Renal cortical epithelial cell (primary cell): ENCODE measurements at places on chromosomes 7 and 10.

DNA sequence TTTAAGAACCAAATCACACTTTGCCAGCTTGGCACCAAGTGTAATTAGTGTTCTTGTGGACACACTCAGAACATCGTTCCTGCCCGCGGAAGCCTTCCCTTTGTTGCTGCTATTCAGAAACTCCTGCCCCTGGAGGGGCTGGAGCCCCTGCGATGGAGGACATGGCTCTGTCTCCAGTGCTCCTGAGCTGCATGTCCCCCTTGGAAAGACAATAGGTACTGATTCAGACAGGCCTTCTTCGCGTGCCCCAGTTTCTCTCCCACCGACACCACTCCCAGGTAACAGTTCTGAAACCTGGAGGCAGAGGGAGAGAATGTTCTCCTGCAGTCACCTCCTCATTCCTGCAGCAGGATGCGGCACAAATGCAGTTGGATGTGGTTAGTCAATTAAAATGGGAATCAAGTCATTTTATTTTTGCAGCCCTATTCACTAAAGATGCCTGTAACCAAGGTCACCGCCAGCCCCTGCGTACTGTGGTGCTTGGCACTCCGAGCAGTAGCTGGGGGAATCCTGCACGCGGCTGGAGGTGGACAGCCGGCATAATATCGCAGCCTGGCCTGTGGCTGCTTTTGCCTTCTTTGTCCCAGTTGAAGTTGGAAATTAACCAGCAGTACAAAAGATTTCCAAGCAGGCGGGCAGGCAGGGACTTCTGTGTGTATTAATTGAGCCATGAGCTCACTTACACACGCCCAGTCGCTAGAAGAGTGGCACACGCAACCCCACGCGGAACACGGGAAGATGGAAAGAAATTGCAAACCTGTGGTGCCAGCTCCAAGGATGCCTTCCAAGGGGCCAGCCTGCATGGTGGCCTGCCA, 205.7 kb downstream of the EBF3 start:
- DNase-seq: no peak

DNA sequence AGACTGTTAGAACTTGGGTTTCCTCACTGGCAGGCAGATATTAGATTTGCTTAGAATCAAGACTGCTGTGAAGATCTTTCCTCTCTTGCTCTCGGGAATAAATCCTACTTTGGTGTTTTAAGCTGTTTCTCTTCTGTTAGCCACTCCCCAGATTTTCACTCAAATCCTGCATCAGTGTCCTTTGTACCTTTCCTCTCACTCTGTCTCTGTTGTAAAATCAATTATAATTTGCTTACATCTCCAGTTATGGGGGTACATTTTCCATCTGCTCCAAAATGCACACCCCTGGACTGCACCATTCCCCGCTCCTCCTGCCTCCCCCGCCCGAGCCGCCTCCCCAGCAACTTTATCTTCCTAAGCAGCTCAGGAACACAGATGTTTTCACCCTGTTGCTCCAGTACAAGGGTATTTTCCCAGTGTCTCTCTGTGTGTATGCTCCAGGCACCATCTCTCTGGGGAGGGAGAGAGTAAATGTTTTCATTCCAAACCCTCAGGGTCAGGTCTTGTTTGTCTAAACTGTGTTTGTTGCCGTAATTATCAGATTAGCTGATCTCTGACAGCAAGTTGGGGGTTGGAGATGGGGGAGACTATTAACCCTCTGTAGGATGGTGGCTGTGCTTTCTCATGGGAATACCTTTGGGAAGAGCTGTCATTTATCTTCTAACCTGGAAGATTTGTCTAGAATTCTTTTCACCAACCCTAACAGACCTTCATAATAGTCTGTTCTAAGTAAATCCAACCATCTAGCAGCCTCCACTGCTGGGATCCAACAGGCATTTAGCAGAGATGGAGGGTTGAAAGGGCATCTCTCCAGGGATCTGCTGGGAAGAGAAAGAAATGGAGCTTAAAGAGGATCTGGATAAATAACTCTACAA, 20.4 kb upstream of the GOT1 start:
- no peak for DNase-seq

DNA sequence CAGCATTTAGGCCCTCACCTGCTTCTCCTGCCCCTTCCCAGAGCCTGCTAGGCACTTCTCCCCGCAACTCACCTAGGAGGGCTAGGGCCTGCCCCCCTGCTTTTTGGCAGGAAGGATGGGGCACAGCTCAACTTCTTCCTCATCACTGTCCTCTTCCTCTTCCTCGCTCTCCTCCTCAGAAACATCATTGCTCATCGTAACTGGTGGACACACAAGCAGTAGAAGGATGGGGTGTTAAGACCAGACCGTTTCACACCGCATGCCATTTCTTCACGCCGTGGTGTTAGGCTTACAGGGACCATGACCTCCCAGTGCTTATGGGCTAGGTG, 1.6 kb downstream of the NPM3 start:
- DNase-seq: no peak

DNA sequence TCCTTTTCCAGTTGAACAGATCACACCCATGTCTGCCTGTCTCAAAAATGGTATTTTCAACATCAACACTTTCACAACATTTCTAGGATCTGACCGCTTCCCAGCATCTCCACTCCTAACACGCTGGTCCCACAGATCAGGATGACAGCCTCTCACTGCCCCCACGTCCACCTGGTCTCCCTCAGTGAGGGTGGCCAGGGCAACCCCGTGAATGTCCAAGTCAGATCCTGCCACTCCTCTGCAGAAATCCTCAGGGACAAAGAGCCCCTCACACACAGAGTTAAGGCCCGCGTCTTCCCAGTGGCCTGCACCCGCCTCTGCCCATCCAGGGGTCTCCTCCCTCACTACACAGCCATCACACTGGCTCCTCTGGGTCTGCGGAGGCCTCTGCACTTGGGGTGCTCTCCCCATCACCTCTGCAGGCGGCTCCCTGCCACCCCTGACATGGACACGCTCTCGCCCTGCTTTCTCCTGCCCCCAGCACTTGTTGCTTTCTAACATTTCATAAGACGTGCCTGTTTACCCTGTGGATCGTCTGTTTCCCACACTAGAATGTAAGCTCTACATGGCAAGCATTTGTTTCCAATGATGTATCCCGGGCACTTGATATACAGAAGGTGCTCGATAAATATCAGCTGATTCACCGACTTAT, 20.0 kb downstream of the GNA12 start:
- no peak for DNase-seq

DNA sequence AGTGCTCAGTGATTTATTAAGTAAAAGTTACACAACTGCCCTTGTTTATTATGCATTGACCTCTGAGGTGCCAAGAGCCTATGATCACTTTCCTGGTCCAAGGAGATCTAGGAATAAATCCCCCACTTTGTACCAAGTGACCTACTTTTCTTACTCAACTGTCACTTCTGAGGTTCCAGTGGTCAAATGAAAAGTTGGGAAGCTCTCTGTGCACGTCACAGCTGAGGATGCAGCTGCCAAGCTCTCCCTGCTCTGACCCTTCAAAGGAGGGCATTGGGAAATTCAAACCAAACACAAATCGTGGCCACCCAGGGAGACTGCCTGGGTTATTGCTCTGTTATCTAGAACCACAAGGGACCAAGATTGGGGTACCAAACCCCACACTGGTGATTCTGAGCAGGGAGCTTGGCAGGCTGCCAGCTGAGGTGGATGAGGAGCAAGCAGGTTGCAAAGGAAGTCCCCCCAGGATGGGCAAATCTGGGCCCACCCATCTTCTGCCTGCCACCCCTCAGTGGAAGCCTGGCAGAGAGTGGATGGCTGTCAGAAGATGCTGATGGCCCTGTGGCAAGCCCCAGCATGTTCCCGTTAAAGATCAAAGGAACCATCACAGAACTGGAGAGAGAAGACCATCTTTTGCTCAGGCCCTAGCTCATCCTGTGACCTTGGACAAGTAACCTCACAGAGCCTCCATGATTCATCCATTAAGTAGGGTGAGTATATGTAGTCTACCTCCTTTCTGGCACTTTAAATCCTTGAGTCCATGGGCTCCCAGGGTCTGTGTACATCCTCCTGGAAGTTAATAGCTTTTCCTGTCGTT, 106.8 kb downstream of the PPP1R3C start:
- no peak for DNase-seq

- DNase-seq: no peak
Observed at GRCh38 chr10:23864631-23865147, 344.2 kb upstream of the KIAA1217 start.
